ENCODE measurements at places on chromosomes 4 and X.

GRCh38 chr4:141037446-141037845 lies 95.8 kb downstream of the RNF150 start:
- no peak for DNase-seq

GRCh38 chr4:146450524-146450923 lies 71.2 kb downstream of the SLC10A7 start:
- no peak for DNase-seq

DNA sequence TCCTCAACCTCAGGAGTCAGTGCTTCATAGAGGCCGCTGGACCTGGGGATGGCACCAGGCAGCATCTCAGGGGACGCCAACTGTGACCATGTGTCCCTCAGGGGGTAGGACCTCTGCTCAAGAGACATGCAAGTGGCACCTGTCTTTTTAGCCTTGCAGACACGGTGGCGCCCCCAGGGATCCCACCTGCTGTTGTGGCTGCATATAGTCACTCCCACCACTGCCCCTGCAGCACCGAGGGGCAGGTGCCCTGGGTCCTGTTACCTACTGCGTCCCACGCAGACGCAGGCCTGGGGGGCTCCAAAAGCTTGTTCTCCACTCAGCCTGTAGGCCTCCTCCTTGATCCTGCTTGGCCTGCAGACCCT lies 2.5 kb downstream of the MYL5 start:
- no peak for DNase-seq

GRCh38 chrX:148574237-148574973 lies 74.0 kb downstream of the AFF2 start:
- DNase-seq, result no peak

DNA sequence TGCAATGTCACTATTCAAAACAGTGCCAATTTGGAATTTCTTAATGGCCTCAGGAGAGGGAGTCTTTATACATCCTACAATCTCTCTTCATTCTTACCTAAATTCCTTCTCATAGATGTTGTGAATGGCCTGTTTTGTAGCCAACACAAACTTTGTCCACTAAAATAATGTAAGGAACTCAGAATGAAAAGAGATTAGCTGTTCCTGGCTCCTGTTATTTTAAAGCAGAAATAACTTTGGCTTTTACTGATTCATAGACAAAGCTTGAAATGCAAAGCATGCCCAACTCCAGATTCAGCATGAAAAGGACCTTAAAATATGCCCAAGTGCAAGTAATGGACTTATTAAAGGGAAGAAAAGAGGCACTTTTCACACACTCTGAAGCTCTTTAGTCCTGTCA lies 146.0 kb upstream of the GPC4 start:
- DNase-seq, result no peak

DNA sequence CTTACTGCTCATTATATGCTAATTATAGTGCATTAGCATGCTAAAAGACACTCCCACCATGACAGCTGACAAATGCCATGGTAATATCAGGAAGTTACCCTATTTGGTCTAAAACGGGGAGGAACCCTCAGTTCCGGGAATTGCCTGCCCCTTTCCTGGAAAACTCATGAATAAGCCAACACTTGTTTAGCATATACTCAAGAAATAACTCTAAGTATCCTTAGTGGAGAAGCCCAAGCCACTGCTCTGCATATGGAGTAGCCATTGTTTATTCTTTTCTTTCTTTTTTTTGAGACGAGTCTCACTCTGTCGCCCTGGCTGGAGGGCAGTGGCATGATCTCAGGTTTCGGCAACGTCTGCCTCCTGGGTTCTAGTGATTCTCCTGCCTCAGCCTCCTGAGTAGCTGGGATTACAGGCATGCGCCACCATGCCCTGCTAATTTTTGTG lies 15.5 kb downstream of the NUDT6 start:
- DNase-seq, result no peak

- DNase-seq, result no peak
Measured at GRCh38 chrX:586351-586750, 44.2 kb upstream of the SHOX start.

- DNase-seq, result no peak
Measured at GRCh38 chr4:151668689-151669402, 92.0 kb downstream of the GATB start.

DNA sequence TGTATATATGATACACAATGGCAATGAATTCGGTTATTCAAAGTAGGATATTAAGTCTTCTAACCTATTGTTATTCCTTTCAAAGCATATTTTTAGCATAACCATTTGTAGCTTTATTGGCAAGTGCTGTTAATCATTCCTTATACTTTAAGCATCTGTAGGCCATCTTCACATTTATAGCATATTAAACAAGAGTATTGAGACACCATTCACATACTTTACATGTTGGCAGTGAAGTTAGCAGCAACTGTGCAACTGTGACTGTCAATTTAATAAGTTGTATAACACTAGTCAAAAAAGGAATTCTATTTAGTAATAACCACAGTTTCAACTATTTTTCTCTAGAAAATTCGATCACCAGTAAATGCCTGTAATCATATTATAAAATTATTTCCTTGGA lies 107.3 kb upstream of the MYOZ2 start:
- DNase-seq, result no peak

GRCh38 chr4:139828966-139829664 lies 163.5 kb downstream of the MGST2 start:
- no peak for DNase-seq

GRCh38 chr4:8917868-8918783 lies 46.5 kb upstream of the HMX1 start:
- DNase-seq, result no peak

GRCh38 chrX:65578346-65578745 lies 43.8 kb upstream of the LAS1L start:
- DNase-seq, result no peak

Measured in NCI-H2081 treated with DMSO at 0.1 percent for 48 hours (cell line).